ENCODE measurements at places on chromosomes 13 and 19.

- DNase-seq = no peak
Observed at GRCh38 chr19:28940751-28941500, 272.0 kb downstream of the UQCRFS1 start.

DNA sequence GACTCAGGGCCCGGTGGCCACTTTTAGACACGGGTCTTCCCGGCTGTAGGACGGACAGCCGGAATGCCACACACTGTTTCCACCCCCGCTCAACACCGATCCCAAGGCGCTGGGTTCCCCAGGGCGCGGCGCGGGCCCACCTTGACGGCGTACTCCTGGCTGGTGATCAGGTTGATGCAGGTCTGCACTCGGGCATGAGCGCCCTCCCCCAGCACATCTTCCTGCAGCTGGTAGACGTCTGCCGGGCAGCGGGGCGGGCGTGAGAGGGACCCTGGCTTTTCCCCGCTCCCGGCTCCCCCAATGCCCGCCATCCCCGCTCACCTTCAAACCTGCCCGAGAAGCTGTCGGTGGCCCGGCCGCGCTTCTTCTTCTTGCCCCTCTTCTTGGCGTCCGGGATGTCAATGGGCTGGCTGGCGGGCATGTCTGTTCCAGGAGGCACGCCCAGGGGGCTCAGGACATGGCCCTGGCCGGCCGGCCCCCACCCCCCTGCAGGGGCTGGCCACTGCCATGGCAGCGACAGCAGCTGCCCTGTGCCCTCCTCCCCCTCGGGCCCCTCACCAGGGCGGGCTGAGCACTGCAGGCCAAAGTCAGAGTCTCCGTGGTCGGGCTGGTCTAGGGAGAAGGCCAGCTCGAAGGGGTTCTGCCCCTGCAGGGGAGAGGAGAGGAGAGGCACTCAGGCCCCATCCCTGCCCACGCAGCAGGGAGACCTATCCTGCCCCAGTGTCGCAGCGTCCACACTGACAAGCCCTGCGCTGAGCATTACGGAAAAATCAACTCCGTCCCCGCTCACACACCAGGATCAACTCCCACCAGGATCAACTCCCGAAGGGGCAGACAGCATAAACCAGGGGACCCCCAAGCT lies 4.8 kb downstream of the MKNK2 start:
- no peak for DNase-seq

- DNase-seq = peak; percentile 96
Observed at GRCh38 chr19:53537521-53538377, at the start of gene ZNF331. ZNF331 (plus strand) TSS chr19:53538145; CDS start chr19:53569377, 31,232 bp downstream.

- no peak for DNase-seq
Observed at GRCh38 chr13:67139551-67139950, 90.6 kb downstream of the PCDH9 start.

DNA sequence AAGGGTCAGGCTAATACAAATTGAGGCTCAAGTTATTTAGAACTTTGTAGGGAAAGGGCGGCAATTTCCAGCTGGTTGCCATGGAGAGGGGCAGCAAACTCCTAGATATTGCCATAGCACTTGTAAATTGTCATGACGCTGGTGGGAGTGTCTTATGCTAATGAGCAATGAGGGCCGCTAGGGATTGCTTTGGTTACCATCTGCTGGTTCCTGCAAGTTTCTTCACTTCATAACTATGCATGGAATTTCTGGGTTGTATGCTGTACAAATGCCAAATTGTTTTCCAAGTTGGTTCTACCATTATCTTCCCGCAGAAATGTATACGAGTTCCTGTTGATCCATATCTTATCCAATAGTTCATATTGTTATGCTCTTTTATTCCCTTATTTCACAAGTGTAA lies 1339.4 kb downstream of the EFNB2 start:
- DNase-seq = no peak

DNA sequence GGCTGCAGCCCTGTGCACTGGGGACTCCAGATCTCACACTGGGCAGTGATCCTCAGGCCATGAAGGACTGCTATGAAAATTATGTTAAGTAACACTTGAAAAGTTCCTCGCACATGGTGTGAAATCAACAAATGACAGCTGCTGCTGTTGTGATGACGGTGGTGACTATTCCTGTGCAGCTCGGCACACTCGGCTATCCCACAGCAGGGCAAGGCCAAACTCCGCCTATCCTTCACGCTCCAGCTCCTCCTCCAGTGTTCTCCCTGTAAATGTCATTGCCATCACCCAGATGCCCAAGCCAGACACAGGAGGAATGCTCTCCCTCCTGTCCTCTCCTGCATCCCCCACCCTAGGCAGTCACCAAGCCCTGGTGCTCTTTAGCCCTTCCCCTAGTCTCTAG lies 31.3 kb downstream of the GRIK5 start:
- DNase-seq = no peak

DNA sequence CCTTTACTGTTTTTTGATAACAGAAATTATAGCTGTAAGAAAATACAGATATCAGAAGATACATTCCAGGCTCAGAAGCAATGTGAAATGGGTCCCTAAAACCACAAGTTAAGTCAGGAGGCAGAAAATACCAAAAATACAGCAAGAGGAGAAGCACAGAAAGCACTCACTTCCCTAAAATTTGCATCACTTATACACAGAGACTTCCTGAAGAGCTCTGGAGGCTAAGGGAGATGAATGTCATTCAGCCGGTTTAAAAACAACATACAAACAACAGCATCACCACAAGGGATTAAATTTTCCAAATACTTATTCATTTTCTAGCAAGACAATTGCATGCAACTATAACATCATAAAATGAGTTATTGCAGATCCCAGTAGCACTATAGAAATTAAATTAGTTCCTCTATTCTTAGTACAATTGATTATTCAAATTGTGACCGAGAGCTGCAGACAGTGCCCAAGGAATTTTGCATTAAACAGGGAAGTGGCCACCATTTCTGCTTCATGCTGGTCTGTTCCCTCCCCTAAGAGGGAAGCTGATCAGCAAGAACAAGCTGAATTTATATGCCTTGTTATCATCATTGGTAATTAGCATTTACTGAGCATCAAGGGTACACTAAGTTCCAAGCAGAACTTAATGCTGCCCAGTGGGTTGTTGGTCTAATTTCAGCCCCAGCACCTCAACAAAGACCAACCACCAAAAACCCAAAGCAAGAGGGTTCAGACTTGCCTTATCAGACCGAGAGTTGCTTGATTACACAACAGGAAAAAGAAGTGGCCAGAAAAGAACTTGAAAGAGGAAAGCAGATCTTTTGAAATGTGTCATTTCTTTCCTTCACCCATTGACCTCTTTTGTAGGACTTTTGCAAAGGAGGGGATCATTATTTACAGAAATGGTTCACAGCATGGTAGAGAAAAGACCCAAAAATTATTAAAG lies 140.7 kb downstream of the KCTD12 start:
- no peak for DNase-seq

Data from naive thymus-derived CD8-positive, alpha-beta T cell (primary cell).